NCI-H774 (cell line): ENCODE measurements at places on chromosomes 1 and 21.

GRCh38 chr1:180503280-180503862 lies 994 bp upstream of the ACBD6 start:
- DNase-seq, result no peak

- no peak for DNase-seq
These were observed 13.1 kb downstream of the OPTC start for GRCh38 chr1:203506858-203507626.

DNA sequence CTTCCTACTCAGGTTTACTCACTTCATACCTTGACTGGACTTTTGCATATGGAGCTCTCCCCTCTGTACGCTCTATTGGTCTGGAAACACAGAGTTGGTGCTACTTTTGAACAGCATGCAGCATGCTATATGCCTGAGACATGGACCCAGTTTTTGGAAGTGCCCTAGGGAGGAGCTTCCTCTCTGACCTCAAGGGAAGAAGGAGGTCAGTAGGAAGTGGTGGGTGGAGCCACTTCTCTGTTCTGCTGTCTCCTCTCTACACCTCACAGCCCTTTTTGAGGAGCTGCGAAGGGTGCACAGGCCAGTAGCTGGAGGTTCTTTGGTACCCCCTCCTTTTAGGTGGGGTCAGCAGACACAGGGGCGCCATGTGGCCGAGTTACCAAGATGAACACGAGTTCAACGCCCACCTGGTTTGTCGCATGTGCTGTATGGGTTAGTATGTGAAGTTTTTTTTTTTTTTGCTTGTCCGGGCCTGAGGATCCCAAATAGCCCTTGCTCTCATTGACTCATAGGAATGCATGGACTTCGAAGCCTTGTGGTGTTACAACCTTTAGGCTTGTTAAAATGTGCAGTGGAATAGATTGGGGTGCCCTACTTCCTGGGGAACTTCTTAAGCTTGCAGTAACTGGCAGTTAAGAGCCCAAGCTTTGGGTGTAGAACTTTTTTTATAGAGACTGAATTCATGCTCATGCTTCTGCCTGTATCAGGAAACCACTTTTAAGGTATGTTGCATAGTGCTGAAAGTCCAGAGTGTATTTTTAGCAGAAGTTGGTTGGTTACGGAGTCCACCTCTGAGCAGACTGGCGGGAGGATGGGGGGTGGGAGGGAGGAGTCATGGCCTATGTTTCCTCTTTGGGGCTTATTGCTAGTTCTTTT lies 10.7 kb downstream of the MACF1 start:
- no peak for DNase-seq

DNA sequence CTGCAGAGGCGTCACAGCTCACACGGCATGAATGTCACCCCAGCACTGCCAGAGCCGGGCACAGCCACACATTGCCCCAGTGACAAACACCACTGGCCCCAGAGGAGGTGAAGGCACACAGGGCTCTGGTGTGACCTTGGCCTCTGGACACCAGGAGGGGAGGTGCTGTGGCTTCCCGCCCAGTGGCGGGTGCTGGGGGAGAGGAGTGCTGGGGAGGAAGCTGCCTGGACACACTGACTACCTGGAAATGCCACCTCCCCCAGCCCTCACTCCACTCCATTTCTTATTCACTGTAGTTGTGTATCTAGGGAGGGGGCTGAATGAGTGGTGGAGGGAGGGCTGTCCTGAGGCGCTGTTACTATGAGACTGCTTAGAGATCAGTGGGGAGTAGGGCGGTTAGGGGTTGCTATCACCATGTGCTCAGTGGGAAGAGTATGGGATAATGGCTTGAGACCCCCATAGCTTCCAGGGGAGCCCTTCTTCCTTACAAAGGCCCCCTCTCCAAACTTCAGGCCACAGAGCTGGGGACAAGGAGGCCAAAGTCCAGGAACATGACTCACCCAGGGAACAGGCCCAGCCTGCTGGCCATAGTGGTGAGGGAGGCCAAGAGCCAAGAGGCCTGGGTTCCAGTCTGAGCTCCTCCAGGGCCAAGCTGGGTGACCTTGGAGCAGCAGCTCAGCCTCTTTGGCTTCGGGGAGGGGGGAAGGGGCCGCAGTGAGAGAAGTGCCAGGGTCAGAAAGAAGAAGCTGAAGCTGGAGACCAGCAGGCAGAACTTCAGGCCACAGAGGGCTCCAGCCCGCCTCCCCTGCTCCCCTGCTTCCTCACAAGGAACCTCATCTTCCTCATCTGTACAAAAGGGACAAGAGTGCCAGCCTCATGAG lies 40.1 kb downstream of the AHDC1 start:
- no peak for DNase-seq

GRCh38 chr1:205961405-205961804 lies 18.1 kb upstream of the SLC26A9 start:
- no peak for DNase-seq

DNA sequence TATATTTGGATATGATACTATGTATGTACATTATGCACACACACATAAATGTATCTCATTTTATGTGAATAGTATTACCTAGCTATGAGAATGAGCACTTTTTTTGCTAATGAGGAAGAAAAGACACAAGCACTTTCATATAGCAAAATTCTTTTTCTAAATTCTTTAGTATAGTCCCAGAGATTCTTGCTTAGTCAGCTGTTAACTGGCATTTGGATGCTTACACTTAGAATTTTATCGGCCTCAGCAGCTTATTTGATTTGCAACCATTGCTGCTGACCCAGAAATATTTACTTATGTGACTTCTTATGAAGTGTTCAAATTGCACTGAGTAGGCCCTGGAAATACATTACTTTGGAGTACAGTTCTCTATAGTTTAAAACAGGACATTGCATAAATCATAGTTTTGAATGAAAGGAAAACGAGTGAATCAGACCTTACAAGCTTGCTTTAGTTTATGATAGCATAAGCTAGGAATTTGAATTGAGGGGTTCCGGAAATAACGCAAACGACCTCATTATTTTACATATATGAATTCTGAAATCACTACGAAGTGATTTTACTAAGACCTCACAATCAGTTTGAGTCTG lies 653.9 kb upstream of the NEGR1 start:
- DNase-seq, result no peak

DNA sequence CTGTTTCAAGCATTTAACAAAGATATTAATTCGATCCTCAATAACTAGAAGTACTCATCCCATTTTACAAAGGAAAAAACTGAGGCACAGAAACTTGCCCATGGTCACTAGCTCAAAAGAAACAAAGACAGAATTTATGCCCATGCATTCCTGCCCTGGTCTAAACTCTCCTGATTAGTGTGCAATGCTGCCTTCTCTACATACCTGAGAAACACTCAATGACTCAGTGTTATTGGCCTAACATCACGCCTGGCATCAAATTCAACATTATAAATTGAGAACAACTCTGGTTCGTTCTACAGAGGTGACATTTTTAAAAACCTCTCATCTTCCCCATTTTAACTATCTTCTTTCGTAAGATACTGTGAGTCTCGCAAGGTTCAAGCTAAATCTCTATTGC lies 5.2 kb downstream of the APP start:
- no peak for DNase-seq

DNA sequence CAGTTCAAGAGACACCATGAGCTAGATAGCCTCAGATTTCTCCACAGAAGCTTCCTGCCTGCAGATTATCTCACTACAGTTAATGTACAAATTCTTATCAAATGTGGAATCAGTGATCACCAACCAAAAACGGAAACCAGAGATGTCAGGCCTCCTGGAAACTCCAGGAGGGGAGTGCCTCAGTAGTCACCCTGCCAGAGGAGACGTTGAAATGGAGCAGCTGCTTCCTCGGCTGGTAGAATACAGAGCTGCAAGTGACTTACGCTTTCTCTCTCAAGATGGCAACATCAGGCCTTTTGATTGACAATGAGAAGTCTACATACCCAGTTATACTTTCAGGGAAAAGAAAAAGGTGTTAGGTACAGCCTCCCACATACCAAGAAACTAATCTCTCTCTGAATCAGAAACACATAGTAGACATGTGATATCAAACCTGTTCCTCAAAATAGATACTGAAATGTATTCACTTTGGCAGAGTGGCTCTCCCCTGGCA lies 52.2 kb downstream of the ACP6 start:
- no peak for DNase-seq
